IPS DF 6.9 (cell line): ENCODE measurements at places on chromosomes 16 and 17.

DNA sequence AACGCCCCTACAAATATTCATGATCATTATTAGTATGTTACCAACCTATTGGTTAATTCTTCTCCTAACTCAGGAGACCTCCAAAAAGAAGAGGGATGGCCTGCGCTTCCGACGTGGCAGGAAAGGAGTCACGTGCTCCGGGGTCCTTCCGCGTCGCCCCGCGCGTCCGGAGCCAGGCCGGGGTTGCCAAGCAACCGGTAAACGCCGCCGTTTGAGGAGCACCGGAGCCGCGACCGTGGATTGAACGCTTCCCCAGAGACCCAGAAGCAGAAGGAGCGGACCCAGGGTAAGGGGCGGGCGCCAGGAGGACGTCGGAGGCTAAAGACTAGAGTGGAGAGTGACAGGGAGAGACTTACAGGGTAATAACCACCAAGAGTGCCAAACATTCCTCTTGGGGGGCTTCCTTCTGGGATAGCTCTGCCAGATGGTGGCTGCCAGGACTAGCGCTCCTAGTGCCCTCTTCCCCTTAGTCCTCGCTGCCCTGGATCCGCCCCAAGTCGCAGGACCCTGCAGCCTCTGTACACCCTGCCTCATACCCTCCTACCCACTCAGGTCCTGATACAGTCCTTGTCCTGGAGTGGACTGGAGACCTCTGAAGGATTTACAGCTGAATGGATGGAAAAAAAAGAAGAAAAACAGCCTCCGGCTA lies at the start of gene DNAI2:
Gene DNAI2, plus strand, starts transcription at position 175 of the 649 bp plus-strand sequence. CDS start 7,584 bp downstream, outside the sequence.
- no peaks in the 10 kb centered on the region; the same call in 1 of the 2 replicates for H3K27me3 ChIP-seq
- H3K4me3 ChIP-seq: peak within 1 kb of the TSS; percentile 2; the same call in 1 of the 2 replicates
- no peaks in the 10 kb centered on the region for H3K36me3 ChIP-seq
- no peak for DNase-seq

DNA sequence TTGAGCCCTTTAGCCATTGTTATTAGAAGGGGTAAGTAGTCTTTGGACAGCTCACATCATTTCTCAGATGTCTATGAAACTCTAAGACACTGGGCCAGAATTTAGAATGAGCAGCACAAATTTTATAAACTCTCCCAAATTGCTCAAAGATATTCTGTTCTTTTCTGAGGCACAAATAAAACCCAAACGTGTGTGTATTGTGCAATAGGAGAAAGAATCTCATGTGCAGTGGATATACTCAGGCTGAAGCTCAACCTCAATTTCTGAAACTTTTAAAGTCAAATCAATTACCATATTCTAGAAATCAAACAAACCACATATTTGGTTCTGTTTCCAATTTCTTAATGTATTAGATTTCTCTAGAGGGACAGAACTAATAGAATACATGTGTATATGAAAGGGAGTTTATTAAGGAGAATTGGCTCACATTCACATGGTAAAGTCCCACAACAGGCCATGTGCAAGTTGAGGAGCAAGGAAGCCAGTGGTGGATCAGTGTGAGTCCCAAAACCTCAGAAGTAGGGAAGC lies 403.6 kb downstream of the RBFOX1 start:
- H3K4me3 ChIP-seq: no peak overlapping the region
- H3K36me3 ChIP-seq: no peaks in the 10 kb centered on the region
- H3K4me1 ChIP-seq: no peaks in the 10 kb centered on the region
- H3K27ac ChIP-seq: no peak overlapping the region

GRCh38 chr17:13465678-13466077 lies 136.1 kb downstream of the HS3ST3A1 start:
- no peak overlapping the region for H3K4me3 ChIP-seq
- no peaks in the 10 kb centered on the region for H3K27me3 ChIP-seq
- DNase-seq: no peak
- no peaks in the 10 kb centered on the region for H3K36me3 ChIP-seq

DNA sequence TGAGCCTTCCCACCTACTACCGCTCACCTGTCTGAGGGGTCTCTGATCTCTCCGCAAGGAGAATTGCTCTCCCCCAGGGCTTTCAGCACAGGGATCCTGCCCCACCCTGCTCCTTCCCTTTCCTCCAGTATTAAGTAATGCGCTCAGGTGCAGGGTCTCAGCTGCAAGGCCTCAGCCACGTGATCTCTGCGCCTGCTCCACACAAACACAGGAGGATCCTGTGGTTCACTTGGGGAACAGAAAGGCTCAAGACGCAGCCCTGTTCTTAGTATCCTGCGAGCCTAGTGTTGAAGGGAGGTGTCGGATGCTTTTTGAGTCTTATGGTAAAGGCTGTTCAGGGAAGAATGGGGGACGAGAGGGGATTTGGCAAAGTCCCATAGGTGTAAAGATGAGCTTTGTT lies 41.6 kb upstream of the GCSH start:
- H3K27ac ChIP-seq: no peak overlapping the region
- no peaks in the 10 kb centered on the region for H3K36me3 ChIP-seq
- H3K4me1 ChIP-seq: peaks cover 2% of the 10 kb centered on the region; the same call in 1 of the 2 replicates
- DNase-seq: no peak
- no peak overlapping the region for H3K4me3 ChIP-seq
- H3K27me3 ChIP-seq: no peaks in the 10 kb centered on the region

DNA sequence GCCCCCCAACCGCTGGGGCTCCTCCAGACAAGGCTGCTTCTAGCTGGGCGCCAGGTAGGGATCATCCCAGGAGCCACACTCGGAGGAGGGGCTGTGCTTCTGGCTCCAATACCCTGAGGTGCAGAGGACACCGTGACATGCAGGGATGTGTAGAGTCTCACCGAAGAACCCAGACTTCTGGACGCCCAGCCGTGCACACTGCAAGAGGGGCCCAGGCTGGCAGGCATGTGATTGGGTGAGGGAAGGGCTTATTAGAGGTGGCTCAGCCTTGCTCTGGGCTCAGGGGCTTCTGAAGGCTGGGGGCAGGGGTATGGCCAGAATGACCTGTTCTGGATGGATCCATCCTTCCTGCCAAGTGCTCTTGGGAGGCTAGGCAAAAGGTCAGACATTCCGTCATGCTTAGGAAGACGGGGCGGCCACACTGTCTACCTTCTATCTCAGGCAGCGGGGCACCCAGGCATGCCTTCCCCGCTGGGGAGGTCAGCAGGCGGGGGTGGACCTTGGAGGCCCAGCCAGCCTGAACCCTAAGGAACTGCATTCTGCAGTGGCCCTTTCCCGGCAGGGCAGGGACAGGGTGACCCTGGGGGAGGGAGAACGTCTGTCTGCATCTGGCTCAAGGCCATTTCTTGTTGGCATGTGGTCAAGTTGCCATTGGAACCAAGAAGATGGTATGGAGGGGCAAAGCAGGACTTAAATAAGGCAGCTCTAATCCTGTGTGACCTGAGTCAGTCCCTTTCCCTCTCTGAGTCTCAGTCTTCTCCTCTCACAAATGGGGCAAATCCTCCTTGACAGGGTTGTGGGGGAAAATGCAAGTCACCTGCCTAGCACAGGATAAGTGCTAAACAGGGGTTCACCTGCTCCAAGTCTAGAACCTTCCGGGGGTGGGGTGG lies 5.8 kb upstream of the ADGRG1 start:
- no peaks in the 10 kb centered on the region for H3K27me3 ChIP-seq
- no peak for DNase-seq
- no peaks in the 10 kb centered on the region for H3K36me3 ChIP-seq
- H3K4me3 ChIP-seq: no peak overlapping the region
- H3K27ac ChIP-seq: no peak overlapping the region

GRCh38 chr16:85421338-85422195 lies 191.6 kb upstream of the GSE1 start:
- H3K36me3 ChIP-seq: no peaks in the 10 kb centered on the region; the same call in 1 of the 2 replicates
- H3K27ac ChIP-seq: no peak overlapping the region
- no peaks in the 10 kb centered on the region for H3K27me3 ChIP-seq
- H3K4me3 ChIP-seq: no peak overlapping the region
- H3K4me1 ChIP-seq: peaks cover 3% of the 10 kb centered on the region; the same call in 1 of the 2 replicates

- peaks cover 3% of the 10 kb centered on the region; the same call in 1 of the 2 replicates for H3K36me3 ChIP-seq
- H3K4me3 ChIP-seq: no peak overlapping the region
- H3K27ac ChIP-seq: no peak overlapping the region
- H3K4me1 ChIP-seq: peaks cover 18% of the 10 kb centered on the region
Measured at GRCh38 chr17:82106688-82107305, 8.8 kb upstream of the FASN start.

GRCh38 chr16:84069540-84069939 lies 26.9 kb upstream of the SLC38A8 start:
- no peaks in the 10 kb centered on the region for H3K27me3 ChIP-seq
- no peak overlapping the region for H3K27ac ChIP-seq
- peaks cover 23% of the 10 kb centered on the region for H3K36me3 ChIP-seq
